ENCODE measurements at places on chromosomes 3 and 15. TPM values are rescaled to one million over a fixed set of nuclear protein-coding genes. Genes with fewer than 3 reads are reported as not detected.

GRCh38 chr3:108124337-108125152 lies 33.7 kb upstream of the CD47 start:
- no peaks in the 10 kb centered on the region for H3K27me3 ChIP-seq
- DNase-seq = no peak
- H3K4me3 ChIP-seq = no peak overlapping the region
- no peaks in the 10 kb centered on the region for H3K36me3 ChIP-seq
- no peaks in the 10 kb centered on the region for H3K4me1 ChIP-seq
- no peak overlapping the region for H3K27ac ChIP-seq

- H3K27me3 ChIP-seq = no peaks in the 10 kb centered on the region
- no peaks in the 10 kb centered on the region for H3K36me3 ChIP-seq
- no peak overlapping the region for H3K27ac ChIP-seq
- H3K4me1 ChIP-seq = no peaks in the 10 kb centered on the region
- H3K4me3 ChIP-seq = no peak overlapping the region
- no peak for DNase-seq
These were observed 166.2 kb upstream of the TBC1D5 start for GRCh38 chr3:17908399-17909191.

DNA sequence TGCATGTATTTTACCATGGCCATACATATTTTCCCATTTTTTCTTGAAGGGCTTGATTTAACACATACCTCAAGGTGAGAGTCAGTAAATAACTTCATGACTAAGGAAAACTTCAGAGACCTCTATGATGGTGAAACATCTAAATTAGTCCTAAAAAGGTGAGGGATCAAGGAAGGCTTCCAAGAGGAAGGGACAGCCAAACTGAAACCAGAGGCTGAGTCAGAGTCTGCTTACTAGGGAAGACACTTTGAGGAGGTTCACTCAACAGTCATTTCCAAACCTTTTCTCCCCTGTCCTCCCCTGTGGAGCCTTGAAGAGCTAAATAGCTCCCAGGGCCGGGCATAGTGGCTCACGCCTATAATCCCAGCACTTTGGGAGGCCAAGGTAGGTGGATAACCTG lies 206.6 kb downstream of the SHQ1 start:
- no peak overlapping the region for H3K27ac ChIP-seq
- no peaks in the 10 kb centered on the region for H3K4me1 ChIP-seq
- no peaks in the 10 kb centered on the region for H3K27me3 ChIP-seq
- no peaks in the 10 kb centered on the region for H3K36me3 ChIP-seq

The LRRN1 gene
- 25.6 TPM for polyA plus RNA-seq

- no peak overlapping the region for H3K27ac ChIP-seq
- H3K4me3 ChIP-seq = no peak overlapping the region
- H3K36me3 ChIP-seq = no peaks in the 10 kb centered on the region
These were observed 23.4 kb downstream of the SOX14 start for GRCh38 chr3:137787529-137787928.

- no peaks in the 10 kb centered on the region for H3K4me1 ChIP-seq
- no peak overlapping the region for H3K4me3 ChIP-seq
- DNase-seq = no peak
- H3K27ac ChIP-seq = no peak overlapping the region
These were observed 214.2 kb upstream of the PROK2 start for GRCh38 chr3:71998995-71999673.

The SPINK8 gene
- polyA plus RNA-seq = not detected

DNA sequence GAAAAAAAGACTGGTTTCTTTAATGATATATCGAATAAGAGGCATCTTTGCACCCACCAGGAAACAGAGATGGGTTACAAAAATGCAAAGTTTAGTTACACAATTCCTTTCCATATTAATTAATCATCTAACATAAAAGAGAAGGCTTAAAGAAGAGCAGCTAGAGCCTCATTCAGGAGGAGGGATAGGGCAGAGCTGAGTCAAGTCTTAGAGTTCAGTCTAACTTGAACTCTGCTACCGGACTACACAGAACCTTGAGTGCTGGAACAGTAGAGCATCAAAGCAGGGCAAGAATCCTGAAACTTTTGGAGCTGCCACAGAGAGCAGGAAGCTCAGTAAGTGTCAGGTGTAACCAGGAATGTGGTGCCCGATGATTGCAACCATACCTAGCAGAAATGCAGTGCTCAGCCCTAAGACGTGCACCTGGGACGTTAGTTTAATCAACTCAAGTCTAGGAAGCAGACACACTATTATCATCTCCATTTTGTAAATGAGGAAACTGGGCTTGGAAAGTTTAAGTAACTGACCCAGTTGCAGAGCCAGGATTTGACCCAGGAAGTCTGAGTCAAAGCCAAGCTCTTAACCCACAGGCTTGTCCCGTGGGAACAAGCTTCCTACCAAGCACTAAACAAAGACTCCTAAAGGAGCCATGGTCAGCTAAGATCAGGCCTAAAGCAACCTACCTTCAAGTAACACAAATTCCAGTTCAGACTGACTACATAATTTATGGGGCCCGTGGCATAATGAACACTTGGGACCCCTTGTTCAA lies 187.4 kb downstream of the FOXP1 start:
- no peak overlapping the region for H3K27ac ChIP-seq
- H3K27me3 ChIP-seq = no peaks in the 10 kb centered on the region
- peaks cover 26% of the 10 kb centered on the region for H3K4me1 ChIP-seq
- no peaks in the 10 kb centered on the region for H3K36me3 ChIP-seq

GRCh38 chr15:78374436-78375393 lies 34.6 kb downstream of the CRABP1 start:
- H3K4me1 ChIP-seq = peaks cover 26% of the 10 kb centered on the region
- no peaks in the 10 kb centered on the region for H3K36me3 ChIP-seq
- DNase-seq = peak; percentile 85
- peak overlapping the region; percentile 98 for H3K27ac ChIP-seq
- no peak overlapping the region for H3K4me3 ChIP-seq

- H3K27ac ChIP-seq = peak overlapping the region; percentile 63
- peak; percentile 59 for DNase-seq
- H3K4me3 ChIP-seq = no peak overlapping the region
- no peaks in the 10 kb centered on the region for H3K36me3 ChIP-seq
These were observed 64.0 kb upstream of the AKAP13 start for GRCh38 chr15:85316244-85316934.

- H3K36me3 ChIP-seq = no peaks in the 10 kb centered on the region
- H3K4me1 ChIP-seq = no peaks in the 10 kb centered on the region
- no peak overlapping the region for H3K27ac ChIP-seq
- no peaks in the 10 kb centered on the region for H3K27me3 ChIP-seq
- no peak for DNase-seq
These were observed 282.7 kb upstream of the TPRG1 start for GRCh38 chr3:188889054-188889491.

GRCh38 chr3:115760716-115761115 lies 137.4 kb downstream of the GAP43 start:
- no peaks in the 10 kb centered on the region for H3K27me3 ChIP-seq
- no peak overlapping the region for H3K4me3 ChIP-seq
- DNase-seq = no peak

GRCh38 chr3:134449951-134450350 lies 35.8 kb downstream of the ANAPC13 start:
- H3K36me3 ChIP-seq = no peaks in the 10 kb centered on the region

DNA sequence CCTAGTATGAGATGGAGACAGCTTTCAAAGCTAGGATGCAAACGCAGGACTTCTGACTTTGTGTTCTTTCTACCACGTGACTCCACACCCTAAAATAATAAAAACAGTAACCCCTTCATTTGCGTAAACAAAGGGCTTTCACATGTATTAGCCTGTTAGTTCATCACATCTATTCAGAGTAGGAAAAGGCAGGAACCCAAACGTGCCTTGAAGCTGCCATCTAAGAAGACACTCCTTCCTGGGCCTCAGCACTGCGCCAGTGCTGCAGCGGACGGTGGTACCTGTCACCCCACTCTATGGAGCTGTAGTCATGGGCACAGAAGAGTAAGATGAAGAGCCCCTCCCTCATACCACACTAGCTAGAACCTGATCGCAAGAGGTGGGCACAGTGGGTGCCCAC lies 34.3 kb downstream of the PLD1 start:
- DNase-seq = no peak
- no peaks in the 10 kb centered on the region for H3K36me3 ChIP-seq
- H3K4me3 ChIP-seq = no peak overlapping the region
- no peak overlapping the region for H3K27ac ChIP-seq

- peak overlapping the region; percentile 36 for H3K27ac ChIP-seq
- no peaks in the 10 kb centered on the region for H3K36me3 ChIP-seq
- no peaks in the 10 kb centered on the region for H3K4me1 ChIP-seq
- H3K4me3 ChIP-seq = no peak overlapping the region
These were observed 54.1 kb upstream of the TIPARP start for GRCh38 chr3:156620260-156620659.

Measured in hepatocyte (in vitro differentiated cells).